Left kidney (tissue), 8 donors: ENCODE measurements at places on chromosomes 16 and 17.

DNA sequence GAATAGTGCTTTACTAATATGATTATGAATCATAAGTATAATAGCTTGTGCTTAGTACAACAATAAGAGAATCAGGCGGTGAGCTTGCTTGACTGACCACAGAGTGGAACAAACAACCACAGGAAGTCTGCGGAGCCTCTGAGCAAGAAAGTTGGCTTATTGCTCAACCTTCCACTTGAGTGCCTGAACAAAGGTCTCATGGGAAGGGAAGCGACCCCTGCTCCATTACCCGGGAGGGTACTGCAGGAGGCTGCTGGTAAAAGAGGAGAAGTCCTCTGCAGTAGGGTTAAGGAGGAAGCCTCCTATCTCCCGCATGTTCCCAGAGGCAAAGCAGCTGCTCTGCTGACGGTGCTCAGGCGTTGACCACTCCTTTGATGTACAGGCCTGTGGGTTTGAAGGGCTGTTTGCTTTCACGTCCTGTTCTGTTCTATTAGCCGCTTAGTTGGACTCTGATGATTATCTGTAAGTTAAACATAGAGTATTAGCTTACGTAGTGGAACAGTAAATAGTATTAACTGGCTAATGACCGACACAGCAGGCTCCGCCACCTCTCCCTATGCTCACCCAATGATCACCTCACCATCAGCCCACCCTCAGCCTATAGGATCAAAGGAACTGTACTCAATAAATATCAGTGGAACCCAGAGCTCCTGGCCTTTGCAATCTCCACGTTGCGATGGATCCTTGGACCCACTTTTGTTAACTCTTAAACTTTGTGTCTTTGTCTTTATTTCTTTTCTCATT, 17.5 kb downstream of the ALOX15B start:
- DNase-seq = no peak

- DNase-seq = no peak
Observed at GRCh38 chr17:77345260-77345910, 204.6 kb downstream of the SEC14L1 start.

DNA sequence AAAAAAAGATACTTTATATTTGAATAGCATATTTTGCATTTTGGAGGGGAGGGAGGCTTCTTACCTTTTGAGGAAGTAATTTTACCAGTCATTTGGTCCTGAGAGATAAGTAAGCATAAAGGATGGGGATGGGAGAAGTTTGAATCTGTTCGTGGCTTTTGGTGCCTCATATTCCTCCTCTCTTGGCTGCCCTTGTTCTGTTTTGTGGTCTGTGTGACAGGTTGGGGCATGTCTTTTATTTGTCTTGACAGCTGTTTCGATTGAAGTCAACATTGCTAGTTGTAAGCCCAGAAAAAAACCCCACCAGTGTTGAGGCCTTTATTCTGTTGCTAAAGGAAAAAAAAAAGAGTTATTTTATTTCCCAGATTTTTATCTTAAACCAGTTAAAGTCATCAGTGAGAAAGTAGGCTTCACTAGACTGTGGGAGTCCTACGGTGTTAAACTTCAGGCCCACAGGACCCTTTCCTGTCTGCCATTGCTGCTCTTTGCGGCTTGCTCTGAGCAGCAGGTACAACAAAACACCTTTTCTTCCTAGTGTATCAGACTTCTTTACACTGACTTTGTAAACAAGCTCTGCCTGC, 11.4 kb downstream of the SLC7A6 start:
- DNase-seq = no peak

DNA sequence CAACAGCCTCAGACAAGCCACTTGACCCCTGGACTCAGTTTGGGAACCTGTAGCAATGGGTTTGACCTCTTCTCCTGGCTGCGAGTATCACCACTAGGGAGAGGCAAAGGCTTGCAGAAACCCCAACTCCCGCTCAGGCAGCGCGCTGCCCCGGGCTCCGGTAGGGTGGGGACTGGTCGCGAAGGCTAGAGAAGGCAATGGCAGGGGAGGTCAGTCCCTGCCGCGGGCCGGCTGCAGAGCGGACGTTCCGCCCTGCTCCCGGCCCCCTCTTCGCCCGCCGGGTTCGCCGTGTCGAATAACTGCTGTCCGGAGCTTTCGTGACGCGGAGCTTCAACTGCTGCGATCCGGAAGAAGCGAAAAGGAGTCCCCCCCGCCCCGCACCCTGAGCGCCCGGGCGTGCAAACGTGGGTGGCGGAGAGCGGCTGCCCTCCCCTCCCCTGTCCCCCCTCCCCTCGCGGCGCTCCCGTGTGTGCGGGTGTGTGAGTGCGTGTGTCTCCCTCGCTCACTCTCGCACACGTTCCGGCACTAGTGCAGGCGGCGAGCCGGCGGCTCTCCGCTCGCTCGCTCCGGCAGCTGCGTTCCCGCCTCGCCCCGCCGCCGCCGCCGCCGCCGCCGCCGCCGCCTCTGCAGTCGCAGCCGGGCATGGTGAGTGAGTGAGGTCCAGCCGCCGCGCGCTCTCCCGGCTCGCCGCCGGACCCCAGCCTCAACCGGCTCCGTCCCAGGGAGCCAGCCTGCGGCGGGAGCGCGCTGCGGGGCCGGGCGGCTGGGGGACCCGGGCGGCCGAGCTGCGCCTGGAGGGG, 772 bp upstream of the SHISA6 start:
- DNase-seq = no peak

GRCh38 chr16:81610144-81610842, 165.7 kb downstream of the CMIP start:
- no peak for DNase-seq

DNA sequence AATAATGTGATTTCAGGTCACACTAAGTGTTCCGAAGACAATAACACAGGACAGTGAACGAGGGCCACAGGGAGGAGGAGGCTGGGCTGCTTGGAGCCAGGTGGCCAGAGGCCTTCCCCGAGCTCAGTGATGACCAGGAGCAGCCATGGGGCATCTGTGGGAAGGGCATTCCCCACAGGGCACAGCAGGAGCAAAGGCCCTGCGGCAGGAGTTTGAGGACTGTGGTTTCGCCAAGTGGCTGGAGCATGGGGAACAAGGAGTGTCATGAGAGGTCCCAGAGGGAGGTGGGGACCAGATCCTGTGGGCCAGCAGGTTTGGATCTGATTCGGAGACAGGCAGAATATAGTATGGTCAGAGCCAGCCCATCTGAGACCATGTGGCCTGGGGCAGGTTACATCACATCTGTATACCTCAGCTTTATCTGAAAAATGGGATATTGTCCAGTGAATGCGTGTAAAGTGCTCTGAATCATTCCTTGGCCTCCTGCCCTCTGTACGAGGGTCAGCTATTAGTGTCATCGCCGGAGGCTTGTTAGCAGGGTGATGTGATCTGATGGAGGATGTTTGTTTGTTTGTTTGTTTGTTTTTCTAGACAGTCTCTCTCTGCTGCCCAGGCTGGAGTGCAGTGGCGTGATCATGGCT, 176.8 kb downstream of the KATNIP start:
- no peak for DNase-seq

GRCh38 chr17:14616528-14616927, 315.6 kb downstream of the HS3ST3B1 start:
- DNase-seq = no peak

- DNase-seq = no peak
Observed at GRCh38 chr16:77406680-77407079, 28.2 kb downstream of the ADAMTS18 start.
